ENCODE measurements at places on chromosomes 13 and 19.

GRCh38 chr13:27712421-27712820 lies 79.9 kb upstream of the GSX1 start:
- DNase-seq = peak; percentile 34

DNA sequence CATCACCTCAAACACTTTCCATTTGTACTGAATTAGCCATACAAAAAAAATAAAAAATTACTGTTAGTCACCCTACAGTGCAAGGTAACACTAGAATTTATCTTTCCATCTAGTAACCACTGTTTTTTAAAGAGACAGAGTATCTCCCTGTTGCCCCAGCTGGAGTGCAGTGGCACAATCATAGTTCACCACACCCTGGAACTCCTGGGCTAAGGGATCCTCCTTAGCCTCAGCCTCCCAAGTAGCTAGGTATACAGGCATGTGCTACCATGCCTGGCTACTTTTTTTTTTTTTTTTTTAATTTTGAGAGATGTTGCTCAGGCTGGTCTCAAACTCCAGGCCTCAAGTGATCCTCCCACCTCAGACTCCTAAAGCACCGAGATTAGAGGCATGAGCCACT lies 17.9 kb downstream of the ANKRD10 start:
- DNase-seq = no peak

DNA sequence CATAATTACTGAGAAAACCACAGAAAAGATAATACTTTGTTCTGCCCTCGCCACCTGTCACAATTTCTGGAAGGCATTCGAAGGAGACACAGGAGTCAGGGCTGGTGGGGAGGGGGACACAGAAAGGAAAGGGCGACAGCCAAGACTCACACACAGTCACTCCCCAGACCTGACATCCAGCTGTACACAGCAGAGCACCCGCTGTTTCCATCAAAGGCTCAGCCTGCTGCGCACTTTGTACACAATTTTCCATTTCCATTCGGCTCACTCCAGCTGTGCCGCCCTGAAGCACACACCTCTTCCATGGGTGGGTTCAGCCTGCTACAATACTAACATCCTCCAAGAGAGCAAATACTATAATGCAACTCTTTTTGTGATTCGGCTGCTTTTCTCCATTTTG lies 38.0 kb downstream of the STK24 start:
- DNase-seq = no peak

GRCh38 chr13:78659450-78659730 lies 435 bp upstream of the OBI1 start:
- no peak for DNase-seq

- DNase-seq = no peak
These were observed 69.3 kb downstream of the KLF12 start for GRCh38 chr13:74064805-74065312.

GRCh38 chr19:43784981-43785808 lies 4.4 kb upstream of the KCNN4 start:
- DNase-seq = peak; percentile 81

DNA sequence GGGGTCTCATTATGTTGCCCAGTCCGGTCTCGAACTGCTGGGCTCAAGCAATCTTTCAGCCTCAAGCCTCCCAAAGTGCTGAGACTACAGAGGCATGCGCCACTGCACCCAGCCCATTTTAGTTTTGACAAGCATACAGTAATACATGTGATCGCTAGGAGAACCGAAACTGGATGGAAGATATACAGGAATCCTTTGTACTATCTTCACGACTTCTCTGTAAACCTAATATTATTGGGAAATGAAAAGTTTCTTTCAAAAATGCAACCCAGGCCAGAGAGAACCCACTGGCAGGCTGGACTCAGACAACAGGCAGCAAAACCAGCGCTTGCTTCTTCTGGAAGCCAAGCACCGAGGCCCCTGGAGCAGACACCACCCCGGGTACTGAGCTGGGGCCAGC lies 9.4 kb downstream of the C19orf12 start:
- no peak for DNase-seq

GRCh38 chr19:1068009-1069001 lies 1.3 kb downstream of the ARHGAP45 start:
- peak; percentile 83 for DNase-seq

GRCh38 chr19:33254245-33254824 lies 28.7 kb upstream of the SLC7A10 start:
- DNase-seq = no peak

DNA sequence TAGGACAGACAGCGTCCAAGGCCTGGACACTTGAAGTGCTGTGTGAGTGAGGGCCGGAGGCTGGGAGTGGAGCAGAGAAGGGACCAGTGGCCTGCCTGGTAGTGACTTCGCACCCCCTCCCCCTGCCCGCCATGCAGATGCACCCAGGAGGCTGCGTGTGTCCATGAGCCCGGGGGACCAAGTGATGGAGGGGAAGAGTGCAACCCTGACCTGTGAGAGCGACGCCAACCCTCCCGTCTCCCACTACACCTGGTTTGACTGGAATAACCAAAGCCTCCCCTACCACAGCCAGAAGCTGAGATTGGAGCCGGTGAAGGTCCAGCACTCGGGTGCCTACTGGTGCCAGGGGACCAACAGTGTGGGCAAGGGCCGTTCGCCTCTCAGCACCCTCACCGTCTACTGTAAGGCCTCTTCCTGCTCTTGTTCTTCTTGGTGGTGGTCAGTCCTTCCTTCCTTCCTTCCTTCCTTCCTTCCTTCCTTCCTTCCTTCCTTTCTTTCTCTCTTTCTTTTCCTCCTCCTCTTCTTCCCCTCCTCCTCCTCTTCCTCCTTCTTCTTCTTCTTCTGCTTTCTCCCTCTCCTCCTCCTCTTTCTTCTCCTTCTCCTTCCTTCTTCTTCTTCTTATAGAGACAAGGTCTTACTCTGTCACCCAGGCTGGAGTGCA lies 6.0 kb upstream of the FFAR1 start:
- no peak for DNase-seq

DNA sequence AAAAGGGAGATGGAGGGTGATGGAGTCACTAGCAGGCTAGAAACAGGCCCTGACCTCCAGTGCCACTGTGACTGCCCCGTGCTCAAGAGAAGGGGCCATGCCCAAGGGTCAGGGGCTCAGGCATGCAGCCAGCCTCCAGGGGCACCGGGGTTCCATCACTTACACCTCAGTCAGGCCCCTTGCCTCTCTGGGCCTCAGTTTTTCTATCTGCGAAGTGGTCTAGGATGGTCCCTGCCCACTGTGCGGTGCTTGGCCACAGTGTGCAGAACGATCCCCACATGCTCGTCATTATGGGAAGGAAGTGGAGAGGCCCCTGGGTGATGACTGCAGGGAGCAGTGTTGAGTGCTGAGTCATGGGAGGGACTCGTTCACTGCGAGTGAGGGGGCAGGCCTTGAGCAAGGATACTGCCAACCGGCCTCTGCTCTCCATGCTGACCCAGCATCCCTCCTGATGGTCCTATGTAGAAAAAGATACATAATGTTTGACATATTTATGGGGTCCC lies 23.1 kb downstream of the TMED1 start:
- DNase-seq = peak; percentile 37

GRCh38 chr13:78323040-78323439 lies 280.3 kb downstream of the POU4F1 start:
- no peak for DNase-seq

GRCh38 chr13:90415902-90416301 lies 931.6 kb upstream of the MIR17HG start:
- DNase-seq = no peak

- no peak for DNase-seq
These were observed 25.3 kb upstream of the MEDAG start for GRCh38 chr13:30880856-30881155.

DNA sequence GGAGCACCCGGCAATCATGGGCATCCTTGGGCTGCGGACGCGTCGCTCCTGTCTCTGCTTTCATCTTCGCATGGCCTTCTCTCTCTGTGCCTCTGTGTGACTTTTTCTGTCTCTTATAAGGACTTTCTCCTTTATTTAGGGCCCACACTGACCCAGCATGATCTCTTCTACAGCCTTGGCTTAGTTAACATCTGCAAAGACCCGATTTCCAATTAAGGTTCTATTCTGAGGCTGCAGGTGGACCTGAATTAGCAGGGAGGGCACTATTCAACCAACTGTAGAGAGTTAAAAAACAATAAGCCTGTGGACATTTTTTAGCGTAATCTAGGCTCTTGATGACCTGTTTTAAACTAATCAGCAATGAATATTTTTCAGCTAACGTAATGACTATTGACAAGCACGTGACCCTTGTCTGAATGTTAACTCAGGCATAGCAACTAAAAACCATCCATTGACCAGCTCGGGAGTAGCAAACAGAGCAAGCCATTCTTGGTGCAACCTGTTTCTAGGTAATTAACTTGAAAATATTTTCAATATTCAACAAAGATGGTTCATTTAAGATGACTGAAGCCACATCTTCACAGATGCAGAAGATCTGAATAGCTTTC lies 15.2 kb downstream of the F10 start:
- no peak for DNase-seq

- DNase-seq = no peak
These were observed 144.5 kb downstream of the TNFRSF19 start for GRCh38 chr13:23714672-23715071.

GRCh38 chr13:86282442-86282841 lies 483.2 kb upstream of the SLITRK6 start:
- no peak for DNase-seq
